NAMALWA (cell line): ENCODE measurements at places on chromosomes 12 and 14.

- DNase-seq, result no peak
Measured at GRCh38 chr12:121986489-121987245, 35.0 kb upstream of the BCL7A start.

DNA sequence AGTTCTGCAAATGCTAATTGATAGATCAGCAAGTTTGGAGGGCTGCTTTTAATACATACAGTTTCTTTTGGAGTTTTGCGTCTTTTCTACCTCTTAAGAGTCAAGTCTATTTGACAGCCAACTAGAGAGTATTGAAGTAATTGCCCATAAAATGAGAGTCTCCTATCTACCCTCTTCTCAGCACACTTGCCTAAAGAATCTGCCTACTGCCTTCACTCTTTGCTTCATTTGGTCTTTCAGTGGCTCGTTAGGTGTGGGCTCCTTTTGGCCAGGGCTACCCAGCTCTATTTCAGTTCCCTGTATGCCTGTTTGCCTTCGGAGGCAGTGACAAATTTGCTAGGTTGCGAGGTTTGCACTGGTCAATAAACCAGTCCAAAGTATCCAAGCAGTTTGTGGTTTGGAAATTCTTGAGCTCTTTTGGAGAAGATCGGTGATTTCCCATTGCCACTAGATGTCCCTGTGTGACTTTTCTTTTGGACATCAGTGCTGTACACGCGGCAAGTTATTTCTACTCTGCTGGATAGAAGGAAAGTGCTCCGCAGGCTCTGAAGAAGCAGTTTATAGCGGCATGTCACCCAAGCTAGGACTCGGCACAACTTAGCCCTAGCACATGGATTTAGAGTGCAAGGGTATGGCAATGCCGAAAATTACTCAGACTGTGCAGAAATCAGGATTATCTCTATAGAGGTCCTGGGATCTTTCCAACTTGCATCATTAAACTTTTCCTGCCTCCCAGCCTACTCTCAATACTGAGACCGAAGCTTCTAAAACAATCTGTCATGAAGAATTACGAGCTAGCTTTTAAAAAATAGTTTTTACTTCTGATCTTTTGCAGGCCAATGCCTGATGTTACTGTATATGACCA, 38.6 kb downstream of the MGST1 start:
- DNase-seq, result peak; percentile 11

DNA sequence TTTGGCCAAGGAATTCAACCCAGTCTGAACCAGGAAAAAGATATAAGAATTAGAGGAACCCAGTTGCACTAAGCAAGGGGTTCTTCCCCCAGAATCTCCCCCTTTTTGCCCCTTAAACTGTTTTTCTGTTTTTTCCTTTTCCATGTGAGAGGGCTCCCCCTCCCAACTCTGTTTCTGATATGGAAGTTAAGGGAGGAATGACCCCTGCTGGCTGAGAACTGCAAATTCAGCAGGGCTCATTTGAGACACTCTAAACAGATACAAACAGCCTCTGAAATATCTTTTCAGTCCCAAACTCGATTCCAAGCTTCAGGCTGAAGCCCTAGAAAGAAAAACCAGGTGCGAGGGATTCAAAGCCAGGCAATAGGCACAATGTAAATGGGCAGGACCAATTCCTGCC, 132.7 kb downstream of the SLC41A2 start:
- DNase-seq, result peak; percentile 10

DNA sequence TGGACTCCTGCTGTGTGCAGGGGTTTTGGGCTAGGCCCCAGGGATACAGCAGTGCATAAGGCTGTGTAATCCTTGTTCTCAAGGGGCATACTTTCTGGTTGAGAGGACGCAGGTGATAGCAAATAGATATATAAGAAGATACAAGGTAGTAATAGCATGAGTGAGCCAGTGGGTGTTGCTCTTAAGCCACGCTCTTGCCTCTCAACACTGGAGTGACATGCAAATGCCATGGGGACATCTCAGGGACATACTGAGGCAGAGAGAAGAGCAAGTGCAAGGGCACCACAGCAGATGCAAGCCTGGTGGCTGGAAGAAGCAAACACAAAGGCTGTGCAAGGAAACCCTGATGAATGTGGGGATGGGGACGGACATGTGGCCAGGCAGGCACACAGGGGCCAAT, 223.3 kb downstream of the CHST11 start:
- peak; percentile 52 for DNase-seq

GRCh38 chr12:84073401-84073800, 839.2 kb downstream of the SLC6A15 start:
- no peak for DNase-seq

DNA sequence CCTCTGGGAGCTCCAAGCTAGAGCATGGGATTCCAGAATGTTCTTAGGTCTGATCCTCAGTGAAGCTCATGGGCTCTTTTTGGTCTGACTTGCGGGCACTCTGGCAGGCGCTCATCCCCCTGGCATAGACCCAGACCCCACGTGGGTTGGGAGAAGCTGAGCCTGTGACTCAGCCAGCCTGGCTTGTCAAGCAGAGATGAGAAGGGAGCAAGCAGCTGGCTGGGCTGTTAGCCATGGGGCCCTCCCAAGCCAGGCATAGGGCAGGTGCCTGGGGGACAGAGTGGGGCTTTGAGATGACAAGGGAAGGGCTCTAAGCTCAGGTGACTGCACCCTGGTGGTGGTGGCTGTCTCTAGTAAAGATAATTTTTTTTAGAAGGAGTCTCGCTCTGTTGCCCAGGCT, 80.3 kb upstream of the NOS1 start:
- DNase-seq, result peak; percentile 8

GRCh38 chr14:68441542-68441941, 351.3 kb downstream of the ZFP36L1 start:
- DNase-seq, result no peak

DNA sequence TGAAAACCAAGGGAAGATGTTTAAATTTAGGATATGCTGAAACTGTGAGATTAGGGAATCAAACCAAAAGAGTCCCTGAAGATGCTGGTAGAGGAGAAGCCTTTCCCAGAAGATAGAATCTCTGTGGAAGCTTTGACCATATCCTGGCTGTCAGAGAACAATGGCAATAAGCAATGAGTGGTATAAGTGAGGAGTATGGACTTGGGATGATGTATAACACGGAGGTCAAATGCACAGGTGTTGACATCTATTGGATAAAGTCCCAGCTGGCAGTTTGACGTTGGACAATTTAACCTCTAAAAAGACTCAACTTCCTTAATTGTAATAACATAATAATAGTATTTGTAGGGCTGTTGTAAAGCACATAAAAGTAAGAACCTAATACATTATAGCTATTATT, 30.1 kb upstream of the CLEC14A start:
- no peak for DNase-seq

DNA sequence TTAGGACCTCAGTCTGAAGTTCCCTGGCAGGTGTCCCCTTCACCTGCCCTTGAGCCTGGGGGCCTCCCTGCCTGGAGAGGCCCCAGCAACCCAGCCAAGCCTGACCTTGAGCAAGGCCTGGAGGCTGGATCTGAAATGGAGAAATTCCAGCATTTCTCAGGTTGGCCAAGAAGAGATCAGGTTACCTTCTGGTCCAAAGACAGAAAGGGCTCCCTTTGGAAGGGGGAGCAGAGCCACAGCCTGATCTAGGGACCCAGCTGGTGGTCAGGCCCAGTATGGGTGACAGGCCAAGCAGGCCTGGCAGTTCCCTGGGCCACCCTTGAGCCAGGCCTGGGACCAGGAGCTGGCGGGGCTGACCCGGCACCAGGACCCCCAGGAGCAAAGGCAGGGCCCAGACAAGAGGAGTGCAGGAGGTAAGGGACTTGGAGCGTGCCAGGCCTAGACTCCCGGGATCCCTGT, 82.8 kb downstream of the TNFAIP2 start:
- no peak for DNase-seq

DNA sequence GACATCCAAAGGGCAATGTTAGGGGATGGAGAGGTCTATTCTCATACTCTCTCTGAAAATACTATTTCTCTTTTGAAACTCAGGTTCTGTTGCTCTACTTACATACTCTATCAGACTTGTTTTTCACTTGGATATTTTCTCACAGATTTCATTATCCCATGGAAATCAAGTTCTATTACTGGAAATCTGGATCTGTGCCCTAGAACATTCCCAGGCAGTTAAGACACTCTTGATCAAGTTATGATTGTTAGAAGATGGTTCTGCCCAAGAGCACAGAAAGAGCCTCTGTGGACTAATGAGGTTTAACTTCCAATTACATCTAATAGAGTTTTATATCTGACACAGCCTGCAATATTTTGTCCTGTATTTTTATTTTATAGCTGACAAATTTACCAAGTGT, 591.0 kb upstream of the ATP2B1 start:
- no peak for DNase-seq

DNA sequence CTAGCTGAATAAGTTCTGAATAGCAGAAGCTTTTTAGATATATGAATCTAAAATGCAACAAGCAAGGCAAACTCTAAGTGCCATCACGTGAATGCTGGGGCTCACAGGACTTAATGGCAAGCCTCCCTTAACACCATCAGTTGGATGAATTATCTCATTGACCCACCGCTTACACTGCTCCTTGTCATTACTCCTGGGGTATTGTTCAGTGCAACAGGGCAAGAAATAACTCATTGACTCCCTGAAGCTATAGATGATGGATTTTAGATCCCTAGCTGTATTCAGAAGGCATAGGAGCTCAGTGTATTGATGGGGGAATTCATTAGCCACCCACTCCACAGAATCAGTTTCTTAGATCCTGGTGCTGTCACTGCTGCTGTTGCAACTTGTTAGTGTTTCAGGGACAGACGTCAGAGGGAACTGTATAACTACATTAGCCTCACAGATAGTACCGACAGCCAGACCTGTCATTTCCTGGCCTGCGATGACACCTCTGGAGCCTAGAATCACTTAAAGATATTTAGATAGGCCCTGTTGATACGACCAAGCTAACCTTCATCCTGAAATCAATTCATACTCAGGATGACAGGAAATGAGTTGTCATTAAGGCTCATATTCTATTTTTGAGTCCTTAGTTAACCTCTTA, 735.3 kb downstream of the DIO2 start:
- DNase-seq, result no peak

DNA sequence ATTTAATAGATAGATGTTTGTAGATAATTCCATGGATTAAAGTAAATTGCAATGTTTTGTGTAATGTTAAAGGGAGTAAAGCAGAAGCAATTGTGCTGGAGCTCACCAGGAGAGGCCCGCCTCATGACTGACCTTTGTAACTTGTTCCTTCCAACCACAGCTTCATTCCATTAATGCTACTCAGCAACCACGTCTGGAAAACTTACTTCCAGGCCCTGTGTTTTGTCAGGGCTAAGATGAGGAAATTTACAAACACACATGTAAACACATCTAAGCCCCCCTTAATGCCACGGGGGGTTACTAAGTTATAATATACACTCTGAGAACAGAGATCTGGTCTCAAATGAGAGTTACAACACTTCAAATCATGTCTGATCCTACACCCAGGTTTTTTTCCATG, 12.4 kb downstream of the LUM start:
- no peak for DNase-seq

DNA sequence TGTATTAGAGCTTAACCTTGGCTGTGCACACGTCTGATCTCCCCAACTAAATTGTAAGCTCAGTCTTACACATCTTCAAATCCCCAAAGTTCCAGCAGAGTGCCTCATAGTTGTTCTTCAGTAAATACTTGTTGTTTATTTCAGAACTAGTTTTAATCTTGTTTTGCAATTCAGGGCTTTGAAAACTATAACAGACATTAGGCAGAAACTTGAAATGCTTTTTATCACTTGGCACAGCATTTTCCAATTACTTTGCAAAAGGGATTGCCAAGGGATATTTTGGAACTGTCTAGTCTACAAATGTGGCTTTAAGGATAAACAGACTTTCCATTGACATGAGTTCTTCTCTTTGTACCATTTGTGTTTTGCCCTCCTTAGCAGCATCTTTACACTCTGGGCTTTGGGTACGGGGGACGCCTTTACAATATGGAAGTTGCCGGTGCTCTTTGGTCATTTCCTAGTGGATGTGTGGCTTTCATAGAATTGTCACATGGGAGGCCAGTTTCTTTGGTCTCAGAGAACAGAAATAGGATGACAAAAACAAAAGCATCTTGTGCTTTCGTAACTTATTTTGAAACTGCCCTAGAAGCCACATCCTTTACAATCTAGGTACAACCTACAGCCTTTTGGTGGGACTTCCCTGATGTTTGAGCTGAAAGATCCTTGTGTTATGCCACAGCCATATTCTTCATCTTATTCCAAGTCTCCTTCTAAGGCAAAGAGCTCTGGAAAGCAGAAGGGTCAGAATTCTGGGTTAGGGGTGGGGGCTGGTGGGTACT, 96.9 kb downstream of the NPAS3 start:
- DNase-seq, result no peak
